ENCODE measurements at places on chromosomes 1 and 21.

DNA sequence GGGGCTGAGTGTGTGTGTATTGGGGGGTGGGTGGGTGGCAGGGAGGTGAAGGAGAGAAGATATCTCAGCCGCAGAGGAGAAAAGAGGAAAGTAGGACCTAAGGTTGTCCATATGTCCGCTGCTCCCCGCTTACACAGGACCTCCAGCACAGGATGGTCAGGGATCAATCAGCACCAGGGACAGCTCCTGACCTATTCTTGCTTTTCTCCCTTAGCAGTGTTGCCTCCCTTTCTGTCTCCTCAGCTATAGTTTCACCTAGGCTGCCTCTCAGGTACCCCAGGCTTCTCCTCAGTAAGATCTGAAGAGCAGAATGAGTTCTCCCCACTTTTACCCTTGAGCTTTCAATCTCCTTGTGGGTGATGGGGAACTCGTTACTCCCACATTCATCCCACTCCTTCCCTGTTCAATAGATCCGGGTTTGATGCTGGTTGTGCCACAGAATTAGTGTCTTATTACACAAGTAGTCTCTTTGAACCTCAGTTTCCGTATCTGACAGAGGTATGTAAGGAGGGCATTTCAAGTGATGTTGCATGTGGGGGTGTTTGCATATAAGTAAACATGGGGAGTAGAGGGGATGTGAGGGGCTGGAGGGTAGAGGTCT, 1.4 kb upstream of the DPH2 start:
- DNase-seq: no peak

GRCh38 chr1:31154000-31154631, 85.6 kb downstream of the NKAIN1 start:
- no peak for DNase-seq

DNA sequence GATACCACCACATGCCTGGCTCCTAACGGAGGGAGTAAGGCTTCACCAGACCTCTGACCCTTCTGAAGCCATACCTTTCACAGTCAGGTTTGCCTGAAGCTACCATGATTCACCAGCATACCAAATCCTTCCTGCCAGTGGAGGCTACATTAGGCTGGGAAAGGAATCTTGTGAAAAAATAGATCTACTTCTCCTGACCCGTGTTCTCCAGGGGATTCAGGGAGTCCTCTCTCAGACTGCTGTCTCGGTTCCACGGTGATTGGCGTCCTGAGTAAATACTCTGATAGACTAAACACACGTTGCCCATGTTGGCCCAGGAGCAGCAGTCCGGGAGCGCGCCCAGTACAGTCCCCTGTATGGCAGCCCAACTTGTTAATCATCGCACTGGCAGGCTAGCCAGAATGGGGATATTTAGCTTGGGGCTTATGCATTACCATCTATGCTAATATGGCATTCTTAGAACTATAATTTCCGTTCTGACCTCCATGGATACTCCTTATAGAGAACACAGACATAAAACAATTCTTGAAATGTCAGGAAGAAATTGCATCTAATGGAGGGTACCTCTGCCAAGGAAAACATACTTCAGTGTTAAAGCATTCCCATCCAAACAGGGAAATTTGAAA, 173.2 kb downstream of the ROR1 start:
- peak; percentile 49 for DNase-seq

GRCh38 chr1:234676103-234676594, 66.2 kb upstream of the IRF2BP2 start:
- peak; percentile 64 for DNase-seq

GRCh38 chr1:207672522-207673130, 27.7 kb downstream of the CR1L start:
- no peak for DNase-seq

GRCh38 chr1:5324883-5325282, 667.3 kb downstream of the NPHP4 start:
- no peak for DNase-seq

DNA sequence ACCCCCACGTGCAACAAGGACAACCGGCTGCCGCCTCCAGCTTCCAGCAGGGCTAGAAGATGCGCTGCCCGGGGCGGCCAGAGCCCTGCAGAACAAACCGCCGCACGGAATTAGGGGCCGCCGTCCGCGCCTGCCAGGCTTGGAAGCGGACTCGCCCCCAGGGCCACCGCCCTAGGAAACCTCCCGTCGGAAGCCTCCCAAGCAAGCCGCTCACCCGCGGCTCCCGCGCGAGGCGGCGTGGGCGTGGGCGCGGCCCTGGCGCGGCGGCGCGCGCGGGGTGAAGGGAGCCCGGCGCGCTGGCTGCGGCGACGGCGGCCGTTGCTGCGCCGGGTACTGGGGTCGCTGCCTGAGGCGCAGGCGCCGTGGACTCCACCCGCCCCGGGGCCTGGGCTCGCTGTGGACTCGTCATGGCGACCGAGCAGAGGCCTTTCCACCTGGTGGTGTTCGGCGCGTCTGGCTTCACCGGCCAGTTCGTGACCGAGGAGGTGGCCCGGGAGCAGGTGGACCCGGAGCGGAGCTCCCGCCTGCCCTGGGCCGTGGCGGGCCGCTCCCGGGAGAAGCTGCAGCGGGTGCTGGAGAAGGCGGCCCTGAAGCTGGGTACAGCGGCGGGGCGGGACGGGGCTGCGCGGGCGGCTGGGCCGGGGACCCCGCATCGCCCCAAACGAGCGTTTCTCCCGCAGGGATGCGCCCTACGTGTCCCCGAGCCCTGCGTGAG, at the start of gene SCCPDH:
TSS of gene SCCPDH (plus strand) at position 394 of the 715 bp plus-strand sequence. CDS start at position 408, 14 bp downstream.
- peak; percentile 76 for DNase-seq

- no peak for DNase-seq
These were observed 1.0 kb upstream of the JAK1 start for GRCh38 chr1:64967381-64967780.

All from ureter (tissue), 1 donor.